ENCODE measurements at places on chromosomes 1 and 21. TPM values are rescaled to one million over a fixed set of nuclear protein-coding genes. Genes with fewer than 3 reads are reported as not detected.

- no peaks in the 10 kb centered on the region for H3K4me1 ChIP-seq
- H3K27ac ChIP-seq = no peak overlapping the region
- no peak for DNase-seq
- no peaks in the 10 kb centered on the region for H3K36me3 ChIP-seq
- no peak overlapping the region for H3K4me3 ChIP-seq
- H3K27me3 ChIP-seq = no peaks in the 10 kb centered on the region
These were observed 55.8 kb downstream of the RNF187 start for GRCh38 chr1:228542981-228543380.

- H3K27ac ChIP-seq = no peak overlapping the region
- H3K4me1 ChIP-seq = peaks cover 42% of the 10 kb centered on the region
- H3K36me3 ChIP-seq = no peaks in the 10 kb centered on the region
- no peak overlapping the region for H3K4me3 ChIP-seq
- no peak for DNase-seq
- peaks cover 1% of the 10 kb centered on the region for H3K27me3 ChIP-seq
These were observed 46.6 kb downstream of the HIVEP3 start for GRCh38 chr1:41872074-41872473.

Gene NBPF10
- total RNA-seq = 2.5 TPM

DNA sequence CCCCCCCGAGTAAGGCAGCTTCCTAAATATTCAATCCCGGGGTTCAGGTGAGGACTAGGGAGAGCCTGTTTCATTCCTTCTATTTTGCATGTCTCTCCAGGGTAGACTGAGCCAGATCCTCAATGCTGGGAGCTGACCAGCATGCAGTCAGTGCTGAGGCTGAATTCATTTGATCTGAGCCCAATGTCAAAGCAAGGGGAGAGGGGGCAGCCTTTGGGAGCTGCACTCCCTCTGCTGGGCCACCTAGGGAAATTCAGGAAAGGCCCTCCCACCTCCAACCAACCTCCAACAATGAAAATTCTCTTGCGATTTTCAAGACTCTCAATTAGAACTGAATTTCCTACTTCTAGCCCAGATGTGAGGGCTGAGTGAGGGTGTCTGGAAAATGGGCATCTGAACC is 371.2 kb downstream of the NPHP4 start:
- no peak overlapping the region for H3K4me3 ChIP-seq
- H3K36me3 ChIP-seq = no peaks in the 10 kb centered on the region
- H3K27me3 ChIP-seq = peaks cover 3% of the 10 kb centered on the region
- H3K27ac ChIP-seq = no peak overlapping the region
- no peaks in the 10 kb centered on the region for H3K4me1 ChIP-seq

GRCh38 chr1:226217273-226217672 is 6.2 kb upstream of the MIXL1 start:
- H3K27ac ChIP-seq = no peak overlapping the region
- H3K4me3 ChIP-seq = no peak overlapping the region
- no peak for DNase-seq

DNA sequence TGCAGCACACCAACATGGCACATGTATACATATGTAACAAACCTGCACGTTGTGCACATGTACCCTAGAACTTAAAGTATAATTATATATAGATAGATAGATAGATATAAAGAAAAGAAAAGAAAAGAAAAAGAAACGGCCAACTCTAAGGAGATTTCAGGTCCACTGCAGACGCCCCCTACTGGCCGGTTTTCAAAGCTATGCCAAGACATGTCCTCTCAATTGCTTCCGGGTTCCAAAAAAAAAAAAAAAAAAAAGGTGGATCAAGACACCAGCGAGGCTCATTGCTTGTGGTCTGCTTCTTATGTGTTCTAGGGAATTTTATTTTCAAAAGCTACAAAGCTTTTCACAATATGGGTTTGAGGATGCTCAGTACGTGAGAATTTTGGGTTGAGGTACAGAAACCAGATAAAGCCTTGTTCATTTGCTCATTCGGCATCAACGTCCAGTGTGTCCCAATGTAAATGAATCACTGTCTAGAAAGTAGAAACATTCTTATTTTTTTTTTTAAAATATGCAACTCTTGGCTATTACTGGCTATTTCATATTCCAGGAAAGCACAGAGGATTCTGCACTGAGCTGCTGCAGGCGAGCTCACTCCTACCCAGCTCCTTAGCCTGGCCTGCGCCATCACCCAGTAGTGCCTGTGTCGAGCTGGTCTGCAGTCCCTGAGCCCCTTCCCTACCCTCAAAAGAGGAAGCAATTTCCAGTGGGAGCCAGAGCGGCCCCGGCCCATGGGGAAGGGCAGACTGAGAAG is 643.0 kb downstream of the KIF26B start:
- no peak overlapping the region for H3K4me3 ChIP-seq
- no peaks in the 10 kb centered on the region for H3K4me1 ChIP-seq
- H3K36me3 ChIP-seq = no peaks in the 10 kb centered on the region
- DNase-seq = no peak
- H3K27ac ChIP-seq = no peak overlapping the region
- H3K27me3 ChIP-seq = no peaks in the 10 kb centered on the region

- H3K4me1 ChIP-seq = peaks cover 14% of the 10 kb centered on the region
- H3K4me3 ChIP-seq = no peak overlapping the region
- no peak for DNase-seq
- H3K27ac ChIP-seq = no peak overlapping the region
These were observed 61.3 kb upstream of the BACH1 start for GRCh38 chr21:29237110-29238052.

Gene GSTM5
- 0.05 TPM for total RNA-seq

Gene ESPN
- total RNA-seq = 1.0 TPM

DNA sequence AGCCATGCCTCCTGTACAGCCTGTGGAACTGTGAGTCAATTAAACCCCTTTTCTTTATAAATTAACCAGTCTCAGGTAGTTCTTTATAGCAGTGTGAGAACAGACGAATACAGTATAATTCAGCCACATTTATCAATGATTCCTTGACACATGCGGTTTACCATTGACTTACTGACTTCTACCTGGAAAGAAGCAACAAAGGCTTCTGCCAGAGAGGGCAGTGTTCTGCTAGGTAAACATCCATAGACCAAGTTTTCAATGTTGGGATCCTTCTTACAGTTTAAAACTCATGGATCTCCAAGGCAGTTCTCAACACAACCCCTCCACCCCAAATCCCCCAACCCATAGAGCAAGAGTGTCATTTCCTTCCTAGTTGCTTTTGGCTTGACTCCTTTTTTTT is 150.6 kb downstream of the ZNF648 start:
- no peak overlapping the region for H3K4me3 ChIP-seq
- DNase-seq = no peak
- H3K27ac ChIP-seq = no peak overlapping the region

Gene USP1
- 87.0 TPM for total RNA-seq

DNA sequence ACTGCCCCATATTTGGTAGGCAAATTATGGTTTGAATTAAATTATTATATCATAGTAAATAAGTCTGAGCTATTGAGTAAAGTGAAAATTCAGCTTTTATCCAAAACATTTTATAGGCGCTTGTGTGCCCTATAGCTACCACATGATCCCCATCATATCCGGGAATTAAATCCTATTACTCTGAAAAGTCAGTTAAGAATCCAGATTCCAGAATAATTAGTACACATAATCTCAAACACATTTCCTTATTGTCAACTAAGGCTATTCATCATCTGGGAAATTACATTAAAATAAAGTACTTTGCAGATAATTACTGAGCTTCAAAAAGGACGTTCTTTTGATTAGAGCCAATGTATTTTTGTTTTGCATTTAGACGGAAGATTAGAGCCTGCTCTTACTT is 72.3 kb downstream of the CTH start:
- peaks cover 5% of the 10 kb centered on the region for H3K27me3 ChIP-seq
- H3K36me3 ChIP-seq = no peaks in the 10 kb centered on the region
- no peaks in the 10 kb centered on the region for H3K4me1 ChIP-seq
- H3K27ac ChIP-seq = no peak overlapping the region

DNA sequence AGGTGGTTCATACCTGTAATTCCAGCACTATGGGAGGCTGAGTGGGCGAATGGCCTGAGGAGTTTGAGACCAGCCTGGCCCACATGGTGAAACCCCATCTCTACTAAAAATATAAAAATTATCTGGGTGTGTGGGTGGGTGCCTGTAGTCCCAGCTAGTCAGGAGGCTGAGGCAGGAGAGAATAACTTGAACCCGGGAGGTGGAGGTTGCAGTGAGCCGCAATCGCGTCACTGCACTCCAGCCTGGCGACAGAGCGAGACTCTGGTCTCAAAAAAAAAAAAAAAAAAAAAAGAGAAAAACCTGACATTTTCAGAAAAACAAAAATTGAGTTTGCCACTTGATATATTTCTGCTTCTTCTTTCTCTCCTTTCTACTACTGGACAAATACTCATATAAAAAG is 24.3 kb downstream of the CA6 start:
- H3K4me3 ChIP-seq = peak overlapping the region; percentile 99
- H3K36me3 ChIP-seq = peaks cover 71% of the 10 kb centered on the region
- H3K4me1 ChIP-seq = peaks cover 42% of the 10 kb centered on the region
- peak; percentile 60 for DNase-seq
- peak overlapping the region; percentile 98 for H3K27ac ChIP-seq

Gene SEMA4A
- 17.8 TPM for total RNA-seq

DNA sequence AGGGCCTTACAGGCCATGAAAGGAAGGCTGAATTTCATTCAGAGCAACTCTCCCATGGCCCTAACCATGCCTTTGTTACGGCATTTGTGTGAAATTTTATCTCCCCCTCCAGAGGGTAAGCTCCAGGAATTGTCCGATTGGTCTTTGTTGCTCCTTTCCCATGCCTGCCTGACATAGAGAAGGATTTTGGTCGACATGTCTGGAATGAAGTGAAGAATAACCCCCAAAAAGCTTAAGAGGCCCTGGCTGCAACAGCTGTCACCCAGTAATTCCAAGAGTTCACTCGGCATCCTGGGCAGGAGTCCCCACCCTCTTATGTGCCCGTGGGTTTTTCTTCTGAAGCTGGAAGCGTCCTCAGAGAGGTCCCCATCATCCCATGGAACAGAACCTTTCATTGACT is 20.6 kb downstream of the CDA start:
- H3K4me1 ChIP-seq = no peaks in the 10 kb centered on the region
- no peak overlapping the region for H3K27ac ChIP-seq
- no peaks in the 10 kb centered on the region for H3K27me3 ChIP-seq
- no peak for DNase-seq
- no peaks in the 10 kb centered on the region for H3K36me3 ChIP-seq
